ENCODE measurements at places on chromosomes 6 and 20. TPM values are rescaled to one million over a fixed set of nuclear protein-coding genes. Genes with fewer than 3 reads are reported as not detected.

DNA sequence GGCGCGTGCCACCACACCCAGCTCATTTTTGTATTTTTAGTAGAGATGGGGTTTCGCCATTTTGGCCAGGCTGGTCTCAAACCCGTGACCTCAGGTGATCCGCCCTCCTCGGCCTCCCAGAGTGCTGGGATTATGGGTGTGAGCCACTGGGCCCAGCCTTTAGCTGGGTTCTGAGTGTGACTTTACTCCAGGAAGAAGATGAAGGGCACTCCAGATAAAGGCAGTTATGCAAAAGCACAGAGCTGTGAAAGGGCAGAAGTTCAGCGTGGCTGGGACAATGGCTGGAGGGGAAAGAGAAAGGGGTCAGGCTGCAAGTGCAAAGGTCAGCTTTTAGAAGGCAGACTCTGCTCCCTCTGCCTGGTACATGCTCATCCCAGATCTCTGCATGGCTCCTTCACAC lies 39.7 kb downstream of the MAP3K5 start:
- DNase-seq: no peak

DNA sequence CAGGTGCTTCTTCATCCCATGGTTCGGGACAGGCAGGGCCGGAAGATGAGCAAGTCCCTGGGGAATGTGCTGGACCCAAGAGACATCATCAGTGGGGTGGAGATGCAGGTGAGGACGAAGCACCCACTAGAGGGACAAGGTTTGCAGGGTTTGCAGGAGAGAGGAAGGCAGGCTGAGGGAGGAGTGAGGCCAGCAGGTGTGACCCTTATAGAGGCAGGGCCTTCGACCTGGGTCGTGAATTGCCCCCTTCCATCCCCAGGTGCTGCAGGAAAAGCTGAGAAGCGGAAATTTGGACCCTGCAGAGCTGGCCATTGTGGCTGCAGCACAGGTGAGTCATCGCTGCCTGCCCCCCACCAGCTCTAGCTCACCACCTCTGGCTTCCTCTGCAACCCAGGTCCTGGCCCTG lies 8.4 kb downstream of the VARS2 start:
- no peak for DNase-seq

The NUS1 gene
- total RNA-seq: 15.8 TPM

DNA sequence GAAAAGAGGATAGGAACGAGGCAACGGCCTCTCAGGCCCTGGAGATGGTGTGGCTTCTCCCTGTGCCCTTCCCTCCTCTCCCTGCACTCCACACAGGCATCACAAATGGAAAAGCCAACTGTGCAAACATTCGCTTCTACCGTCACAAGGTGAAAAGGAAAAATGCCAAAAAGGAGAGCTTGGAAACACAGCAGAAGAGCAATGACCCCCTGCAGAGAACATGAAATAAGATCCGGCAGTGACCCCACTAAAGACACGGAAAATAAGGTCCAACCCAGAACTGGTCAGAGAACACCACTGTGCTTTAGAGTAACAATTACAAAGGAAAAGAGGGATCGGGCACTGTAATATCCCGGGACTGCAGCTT lies 63.0 kb downstream of the SLC22A23 start:
- no peak for DNase-seq

DNA sequence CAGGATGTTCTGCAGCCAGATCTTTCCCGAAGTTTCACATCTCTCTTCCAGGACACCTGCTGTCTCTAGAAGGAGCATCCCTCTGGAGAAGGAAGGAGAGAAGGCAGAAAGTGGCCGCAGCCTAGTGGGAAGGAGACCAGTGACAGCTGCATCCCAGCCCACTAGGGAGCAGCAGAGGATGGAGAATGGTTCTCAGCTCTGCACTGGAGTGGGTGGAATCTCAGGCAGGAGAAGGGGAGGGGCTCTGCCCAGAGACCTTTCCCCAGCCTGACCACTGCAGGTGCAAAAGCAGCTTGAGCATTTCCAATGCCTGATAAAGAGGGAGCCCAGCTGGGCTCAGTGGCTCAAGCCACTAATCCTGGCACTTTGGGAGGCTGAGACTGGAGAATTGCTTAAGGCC lies 32.3 kb downstream of the NCR2 start:
- DNase-seq: no peak

GRCh38 chr20:51098284-51098810 lies 75.4 kb upstream of the KCNG1 start:
- DNase-seq: no peak

GRCh38 chr6:163756079-163756478 lies 341.6 kb downstream of the QKI start:
- no peak for DNase-seq

- DNase-seq: no peak
These were observed 166.0 kb downstream of the PREX1 start for GRCh38 chr20:48661575-48662455.
